Activated CD4-positive, CD25-positive, alpha-beta regulatory T cell treated with anti-CD3 and anti-CD28 coated beads, Interleukin-2, amount 50 U/mL, for 16 hours (primary cell): ENCODE measurements at places on chromosomes 5 and 9.

GRCh38 chr9:6640268-6641051, 5.1 kb downstream of the GLDC start:
- DNase-seq, result no peak

- DNase-seq, result no peak
Observed at GRCh38 chr5:54553659-54554207, 36.2 kb downstream of the SNX18 start.

- DNase-seq, result no peak
Observed at GRCh38 chr9:33133186-33133585, 34.0 kb downstream of the B4GALT1 start.

DNA sequence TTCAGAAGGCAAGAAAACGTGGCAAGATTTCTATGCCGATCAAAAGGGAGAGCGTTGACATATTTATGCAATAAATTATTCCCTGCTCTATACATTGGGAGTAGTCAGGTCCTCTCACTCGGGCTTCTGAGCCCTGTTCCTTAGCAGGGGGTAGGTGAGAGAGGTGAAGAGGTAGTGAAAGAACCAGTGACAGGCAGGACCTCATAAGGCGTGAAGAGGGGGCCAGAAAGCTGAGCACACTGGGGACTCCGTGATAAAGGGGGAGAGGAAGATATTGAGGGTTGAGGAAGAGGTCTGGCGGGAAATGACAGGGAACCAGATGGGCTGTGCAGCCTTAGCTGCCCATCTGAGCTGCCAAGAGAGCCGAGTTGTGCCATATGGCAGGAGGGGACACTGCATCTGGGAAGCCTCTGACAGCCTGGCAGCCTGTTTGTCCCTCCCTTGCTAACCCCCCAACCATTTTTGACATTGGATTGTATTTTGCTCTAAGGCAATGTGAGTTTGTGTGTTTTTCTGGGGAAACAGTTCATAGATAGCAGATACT, 782 bp upstream of the CDC20B start:
- no peak for DNase-seq

DNA sequence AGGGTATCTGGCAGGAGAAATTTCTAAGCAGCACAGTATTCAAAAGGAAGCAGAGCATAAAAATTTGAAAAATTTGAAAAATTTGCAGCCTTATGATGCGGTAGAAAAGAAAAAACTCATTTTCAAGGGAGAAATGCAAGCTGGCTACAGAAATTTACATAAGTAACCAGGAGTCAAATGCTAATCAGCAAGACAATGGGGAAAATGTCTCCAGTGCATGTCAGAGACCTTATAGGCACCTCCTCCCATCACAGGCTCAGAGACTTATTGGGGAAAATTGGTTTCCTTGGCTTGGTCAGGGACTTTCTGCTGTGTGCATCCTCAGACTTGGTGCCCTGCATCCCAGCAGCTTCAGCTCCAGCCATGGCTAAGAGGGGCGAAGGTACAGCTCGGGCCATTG, 35.8 kb downstream of the IZUMO3 start:
- no peak for DNase-seq

DNA sequence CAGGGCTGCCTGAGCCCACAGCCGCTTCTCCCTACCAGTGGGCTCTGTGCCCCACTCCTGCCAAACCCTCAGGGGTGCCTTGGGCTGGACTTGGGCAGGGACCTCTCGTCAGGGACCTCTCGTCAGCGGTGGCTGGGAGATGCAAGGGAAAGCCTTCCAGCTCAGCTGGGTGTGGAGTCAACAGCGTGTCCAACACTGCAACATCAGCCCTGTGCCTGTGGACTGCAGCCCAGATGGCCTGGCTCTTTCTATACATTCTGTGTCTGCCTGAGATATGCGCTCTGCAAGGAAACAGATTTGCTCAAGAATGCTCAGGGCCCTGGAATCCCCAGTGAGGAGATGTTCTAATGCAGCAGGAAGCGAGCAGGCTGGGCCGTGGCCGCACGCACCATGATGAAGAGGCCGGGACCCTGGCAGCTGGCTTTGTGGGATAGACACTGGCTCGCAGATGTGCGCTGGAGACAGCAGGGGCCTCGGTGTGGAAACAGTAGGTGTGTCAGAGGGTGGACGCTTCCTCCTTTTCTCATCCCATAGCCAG, 85.0 kb upstream of the COL5A1 start:
- DNase-seq, result no peak

DNA sequence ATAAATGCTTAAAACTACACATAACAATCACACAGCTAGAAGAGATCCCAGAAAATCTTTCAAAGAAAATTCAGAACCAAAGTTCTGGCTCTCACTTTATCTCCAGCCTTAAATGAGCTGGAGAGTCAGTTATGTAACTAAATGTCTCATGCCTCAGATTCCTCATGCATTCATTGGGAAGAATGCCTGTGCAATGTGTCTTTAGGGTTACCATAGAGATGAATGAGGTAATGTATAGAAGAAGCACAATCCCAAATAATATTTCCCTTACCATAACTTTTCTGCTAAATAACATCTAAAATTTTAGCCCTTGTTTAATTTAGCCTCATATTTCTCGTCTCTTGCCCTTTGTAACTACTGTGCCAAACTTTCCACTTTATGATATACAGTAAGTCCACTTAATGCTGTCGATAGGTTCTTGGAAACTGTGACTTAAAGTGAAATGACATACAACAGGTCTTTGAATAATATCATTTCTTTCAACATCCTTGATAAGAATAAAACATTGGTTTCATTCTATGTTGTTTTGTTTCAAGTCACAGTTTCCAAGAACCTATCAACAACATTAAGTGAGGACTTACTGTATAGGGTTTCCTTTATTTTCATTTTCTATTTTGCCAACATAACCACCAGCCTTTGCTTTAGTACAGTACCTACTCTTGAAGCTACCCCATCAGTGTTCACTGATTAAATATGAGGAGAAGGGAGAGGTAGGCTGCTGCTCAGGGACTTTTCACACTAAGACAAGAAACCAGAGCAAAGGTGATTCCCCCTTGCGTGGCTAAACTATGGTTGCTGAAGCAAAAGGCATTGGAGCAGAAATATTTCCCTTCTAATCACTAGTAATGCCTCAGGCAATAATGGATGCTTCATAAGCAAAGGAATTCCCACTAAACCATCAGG, 295.7 kb upstream of the PTGER4 start:
- DNase-seq, result no peak

- DNase-seq, result no peak
Observed at GRCh38 chr9:78860801-78861475, 564.0 kb downstream of the PSAT1 start.

- no peak for DNase-seq
Observed at GRCh38 chr5:42680046-42680445, 76.6 kb upstream of the CCDC152 start.

- DNase-seq, result no peak
Observed at GRCh38 chr5:175484322-175484721, 6.0 kb downstream of the SFXN1 start.

DNA sequence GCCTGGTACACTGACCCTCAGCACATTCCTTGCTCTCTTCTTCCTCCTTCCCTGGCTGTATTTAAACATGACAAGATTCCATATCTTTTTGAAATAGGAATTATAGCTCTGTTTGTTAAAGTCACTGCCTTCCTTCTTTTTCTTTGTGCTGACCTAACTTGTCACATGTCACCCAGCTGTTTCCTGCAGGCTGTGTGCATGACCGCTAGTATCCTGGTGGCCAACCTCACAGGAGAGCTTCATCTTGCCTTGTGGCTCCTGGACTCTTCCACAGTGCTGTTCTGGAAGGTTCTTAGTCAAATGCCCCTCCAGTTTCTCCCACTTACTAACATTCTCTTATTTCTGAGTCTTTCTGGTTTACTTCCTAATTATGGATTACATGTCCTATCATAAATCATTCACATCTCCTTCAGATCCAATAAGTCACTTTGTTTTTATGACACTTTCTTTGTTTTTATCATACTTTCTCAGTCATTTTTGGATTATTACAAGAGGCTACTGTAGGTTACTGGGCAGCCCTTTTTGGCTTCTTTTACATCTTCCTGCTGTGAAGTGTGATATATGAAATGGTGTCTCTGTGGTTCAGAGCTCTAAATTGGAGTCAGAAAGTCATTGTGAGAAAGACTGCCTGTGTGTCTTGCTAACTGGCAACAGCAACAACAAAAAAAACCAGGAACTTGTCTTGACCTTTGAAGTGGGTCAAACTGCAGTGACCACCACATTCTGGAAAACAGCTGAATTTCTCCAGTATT, 463.6 kb upstream of the DAP start:
- no peak for DNase-seq

GRCh38 chr5:98700730-98701129, 72.7 kb upstream of the RGMB start:
- DNase-seq, result no peak

DNA sequence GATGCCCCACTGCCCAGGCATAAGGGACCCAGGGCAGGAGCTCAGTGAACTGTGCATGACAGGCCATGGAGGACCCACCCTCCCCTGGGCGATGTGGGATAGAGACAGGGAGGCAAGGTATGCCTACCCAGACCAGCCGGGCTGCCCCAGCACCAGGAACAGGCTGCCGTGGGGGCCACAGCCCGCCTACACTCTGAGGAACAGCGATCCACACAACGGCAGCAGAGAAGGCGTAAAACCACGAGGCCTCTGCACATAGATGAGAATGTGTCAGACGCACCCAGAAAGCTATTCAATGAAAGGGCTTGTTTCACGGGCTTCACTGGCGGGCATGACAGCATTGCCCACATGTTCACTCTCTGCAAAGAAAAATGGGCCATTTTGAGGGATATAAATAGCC, 49.5 kb downstream of the SEMA4D start:
- no peak for DNase-seq

DNA sequence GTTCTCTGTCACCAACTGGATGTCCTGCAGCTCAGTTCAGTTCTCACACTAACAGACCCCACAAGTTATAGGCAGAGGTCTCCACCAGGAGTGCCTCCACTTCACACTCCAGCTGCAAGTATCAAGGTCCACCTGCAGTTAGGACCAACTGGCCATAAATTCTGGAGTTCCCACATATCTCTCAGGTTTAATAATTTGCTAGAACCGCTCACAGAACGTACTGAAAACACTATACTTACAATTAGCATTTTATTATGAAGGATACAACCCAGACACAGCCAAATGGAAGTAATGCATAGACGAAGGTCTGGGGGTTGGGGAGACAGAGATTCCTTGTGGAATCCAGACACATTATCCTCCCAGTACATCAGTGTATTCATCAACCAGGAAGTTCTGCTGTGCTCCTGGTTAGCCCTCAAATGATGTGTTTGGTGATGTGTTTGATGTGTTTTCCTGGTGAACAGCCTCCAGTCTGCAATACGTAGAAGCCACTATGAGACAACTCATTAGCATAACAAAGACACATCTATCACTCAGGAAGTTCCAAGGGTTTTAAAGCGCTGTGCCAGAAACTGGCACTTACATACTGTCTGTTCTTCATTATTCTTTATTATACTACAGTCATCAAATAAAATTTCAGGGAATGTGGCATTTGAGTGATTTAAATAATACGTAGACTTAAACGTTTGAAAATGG, 25.4 kb downstream of the OGN start:
- DNase-seq, result no peak

- DNase-seq, result no peak
Observed at GRCh38 chr9:84478996-84479395, 138.4 kb upstream of the SLC28A3 start.

GRCh38 chr5:96963267-96963666, 27.4 kb downstream of the LNPEP start:
- DNase-seq, result no peak

DNA sequence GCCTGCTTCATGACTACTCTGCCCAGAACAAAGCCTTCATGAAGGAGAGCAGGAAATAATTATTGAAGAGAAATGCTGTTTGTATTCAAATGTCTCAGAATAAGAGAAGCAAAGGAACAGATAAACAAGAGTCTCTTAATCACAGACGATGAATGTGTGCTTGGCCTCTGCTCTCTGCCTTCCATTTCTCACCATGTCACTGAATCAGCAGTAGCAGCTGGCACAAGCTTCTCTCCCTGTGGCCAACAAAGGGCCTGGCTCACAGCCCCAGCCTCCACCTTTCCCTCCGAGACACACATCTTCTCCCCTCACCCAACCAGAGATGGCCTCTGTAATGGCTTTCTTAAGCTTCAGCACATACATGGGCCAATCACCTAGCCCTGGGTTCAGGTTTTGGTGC, 128.1 kb upstream of the SLIT3 start:
- DNase-seq, result no peak

- DNase-seq, result no peak
Observed at GRCh38 chr5:17127743-17128231, 89.6 kb upstream of the BASP1 start.

- no peak for DNase-seq
Observed at GRCh38 chr5:164353155-164353554, 847.7 kb downstream of the MAT2B start.

DNA sequence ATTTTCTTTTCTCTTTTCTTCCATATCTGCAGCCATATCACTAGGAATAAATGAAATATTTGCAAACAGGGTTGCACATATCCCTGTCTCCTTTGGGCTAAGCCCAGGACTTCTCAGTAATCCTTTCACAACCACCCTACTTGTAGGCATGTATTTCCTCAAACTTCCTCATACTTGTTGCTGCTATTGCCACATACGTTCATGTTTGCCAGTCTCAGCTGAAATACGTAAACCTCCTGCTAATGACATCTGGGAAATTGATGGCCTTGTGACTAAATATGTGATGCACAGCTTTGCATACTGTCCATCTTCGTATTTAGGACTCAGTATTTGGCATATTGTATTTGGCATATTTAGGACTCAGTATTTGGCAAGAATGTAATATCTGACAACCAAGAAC, 224.6 kb downstream of the PLK2 start:
- DNase-seq, result no peak

- no peak for DNase-seq
Observed at GRCh38 chr5:158272409-158272808, 413.5 kb upstream of the CLINT1 start.

- no peak for DNase-seq
Observed at GRCh38 chr9:85959955-85960354, 19.0 kb downstream of the NAA35 start.

DNA sequence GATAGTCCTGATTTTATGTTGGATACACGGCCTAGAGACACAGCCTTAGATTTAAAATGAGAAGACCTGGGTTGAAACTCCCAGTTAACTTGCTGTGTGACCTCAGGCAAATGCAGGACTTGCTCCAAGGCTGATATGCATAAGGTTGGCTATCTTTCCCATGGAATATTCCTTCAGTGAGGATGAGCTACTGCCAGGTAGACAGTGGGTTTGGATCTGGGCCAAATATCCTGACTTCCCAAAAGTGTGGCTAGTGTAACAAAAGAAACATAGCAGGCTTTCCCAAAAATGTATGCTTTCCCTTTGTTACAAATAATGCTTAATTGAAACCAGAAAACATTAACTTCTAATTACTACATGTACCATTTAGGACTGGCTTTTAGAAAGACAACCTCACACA, 697 bp upstream of the XPA start:
- no peak for DNase-seq

DNA sequence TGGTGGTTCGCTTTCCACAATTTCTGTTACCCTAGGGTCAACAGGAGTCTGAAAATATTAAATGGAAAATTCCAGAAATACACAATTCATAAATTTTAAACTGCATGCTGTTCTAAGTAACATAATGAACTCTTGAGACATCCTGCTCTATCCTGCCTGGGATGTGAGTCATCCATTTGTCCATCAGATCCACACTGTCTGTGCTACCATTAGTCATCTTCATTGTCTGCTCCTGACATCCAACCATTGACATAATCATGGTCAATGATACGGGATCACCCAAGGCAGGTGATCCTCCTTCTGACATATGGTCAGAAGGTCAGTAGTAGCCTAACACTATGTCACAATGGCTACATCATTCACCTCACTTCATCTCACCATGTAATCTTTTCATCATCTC, 276.7 kb upstream of the KIF2A start:
- DNase-seq, result no peak
